ENCODE measurements at places on chromosomes 3 and 15.

DNA sequence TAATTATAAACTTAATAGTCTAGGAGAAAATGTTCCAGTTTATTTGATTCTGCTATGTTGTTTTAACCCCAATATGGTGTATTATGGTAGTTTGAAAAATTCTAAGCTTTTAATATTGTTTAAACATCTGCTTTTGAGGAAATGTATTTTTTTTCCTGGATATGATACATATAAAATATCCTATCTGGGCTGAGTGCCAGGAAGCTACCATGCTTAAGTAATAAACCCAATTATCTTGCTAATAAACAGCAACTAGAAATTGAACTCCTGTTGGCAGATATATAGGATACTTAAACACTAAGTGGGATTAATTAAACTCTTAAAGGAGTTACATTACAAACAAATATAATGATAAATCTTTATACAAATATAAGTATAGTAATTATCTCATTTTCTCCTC, 293.7 kb upstream of the GRM7 start:
- no peak for DNase-seq

DNA sequence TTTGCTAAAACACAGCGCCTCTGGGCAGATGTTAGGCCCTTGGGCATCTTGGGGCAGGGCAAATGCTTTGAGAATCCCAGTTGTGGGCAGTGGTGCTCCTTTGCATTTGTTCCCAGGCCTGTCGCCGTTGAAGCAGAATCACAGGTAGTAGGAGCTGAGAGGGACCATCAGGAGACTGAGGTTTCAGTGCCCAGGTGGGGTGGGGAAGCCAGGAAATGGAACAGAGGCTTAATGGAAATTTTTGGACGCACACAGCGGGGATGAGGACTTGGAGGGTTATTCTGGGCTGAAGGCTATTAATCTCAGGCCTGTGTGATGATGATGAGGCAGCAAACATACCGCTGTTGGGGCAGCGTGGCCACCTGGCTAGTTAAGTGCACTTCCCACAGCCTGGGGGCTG, 99.5 kb downstream of the SV2B start:
- DNase-seq = no peak

DNA sequence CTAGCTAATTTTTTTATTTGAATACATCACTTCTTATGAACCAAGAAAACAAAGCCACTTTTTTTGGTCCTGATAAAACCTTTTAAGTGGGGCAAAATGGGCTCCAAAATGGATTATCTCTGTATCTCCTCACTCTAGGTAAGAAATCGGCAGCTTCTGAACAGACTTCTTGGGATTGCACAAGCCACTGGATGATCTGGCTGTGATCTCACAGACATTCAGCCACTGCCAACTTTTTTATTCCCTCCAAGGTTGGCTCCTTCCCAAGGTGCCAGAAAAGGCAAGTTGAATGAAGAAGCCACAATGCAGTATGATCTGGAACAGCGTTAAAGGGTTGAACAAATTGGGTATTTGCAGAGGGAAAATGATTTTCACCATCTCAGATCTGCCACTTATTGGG, 73.2 kb downstream of the PRICKLE2 start:
- DNase-seq = no peak

- no peak for DNase-seq
Measured at GRCh38 chr15:66850078-66850991, 148.3 kb downstream of the SMAD6 start.

GRCh38 chr15:35686347-35686746, 140.4 kb upstream of the DPH6 start:
- no peak for DNase-seq

- DNase-seq = no peak
Measured at GRCh38 chr3:151152455-151153079, 50.4 kb downstream of the GPR171 start.

Measured in foreskin melanocyte (primary cell).